GM23338 (cell line): ENCODE measurements at places on chromosomes 13 and 19. TPM values are rescaled to one million over a fixed set of nuclear protein-coding genes. Genes with fewer than 3 reads are reported as not detected.
A peak's percentile ranks its signal among the peaks of the same experiment; 100 is the strongest.

- DNase-seq: no peak
- no peaks in the 10 kb centered on the region for H3K27me3 ChIP-seq
- no peaks in the 10 kb centered on the region for H3K4me1 ChIP-seq
Observed at GRCh38 chr13:113658836-113659235, 838 bp upstream of the ATP4B start.

Gene ATXN8OS
- not detected in 2 replicates for total RNA-seq

Gene SPRYD7
- 2.0 and 2.9 TPM in 2 replicates for total RNA-seq

Gene IRS2
- 12.4 and 14.5 TPM in 2 replicates for total RNA-seq

Gene SHC2
- total RNA-seq: 2.9 and 4.6 TPM in 2 replicates

Gene SMIM44
- not detected in 2 replicates for total RNA-seq

DNA sequence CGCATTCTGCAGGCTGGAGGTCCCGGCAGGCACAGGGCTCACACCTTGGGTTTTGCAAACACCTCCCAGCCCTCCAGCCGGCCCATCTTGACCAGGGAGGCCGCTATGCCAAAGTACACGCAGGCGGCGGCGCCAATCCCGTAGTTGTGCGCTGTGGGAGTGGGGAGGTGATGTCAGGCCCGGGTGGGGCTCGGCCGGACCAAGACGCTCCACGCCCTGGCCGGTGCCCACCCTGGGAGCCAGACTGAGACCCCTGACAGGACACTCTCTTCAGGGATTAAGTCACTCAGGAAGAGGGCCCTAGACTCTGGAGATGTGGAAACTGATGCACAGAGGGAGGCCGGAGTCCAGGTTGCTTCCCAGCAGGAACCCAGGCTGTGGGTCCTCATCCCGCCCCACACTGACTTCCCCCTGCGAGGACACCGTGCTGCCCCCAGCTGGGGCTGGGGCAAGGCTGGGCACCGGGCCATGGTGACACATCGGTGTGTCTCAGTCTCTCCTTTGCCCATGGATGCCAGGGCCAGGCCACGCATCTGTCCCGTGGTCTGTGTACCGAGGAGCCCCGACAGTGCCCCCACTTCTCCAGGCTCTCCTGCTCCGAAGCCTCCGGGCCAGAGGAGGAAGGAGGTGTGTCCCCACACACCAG lies 8.8 kb downstream of the NDUFA11 start:
- no peaks in the 10 kb centered on the region for H3K27me3 ChIP-seq
- no peak for DNase-seq
- H3K27ac ChIP-seq: no peak overlapping the region
- H3K4me1 ChIP-seq: no peaks in the 10 kb centered on the region
- H3K36me3 ChIP-seq: no peaks in the 10 kb centered on the region
- H3K4me3 ChIP-seq: no peak overlapping the region

Gene CD70
- total RNA-seq: 2.0 and 7.3 TPM in 2 replicates

DNA sequence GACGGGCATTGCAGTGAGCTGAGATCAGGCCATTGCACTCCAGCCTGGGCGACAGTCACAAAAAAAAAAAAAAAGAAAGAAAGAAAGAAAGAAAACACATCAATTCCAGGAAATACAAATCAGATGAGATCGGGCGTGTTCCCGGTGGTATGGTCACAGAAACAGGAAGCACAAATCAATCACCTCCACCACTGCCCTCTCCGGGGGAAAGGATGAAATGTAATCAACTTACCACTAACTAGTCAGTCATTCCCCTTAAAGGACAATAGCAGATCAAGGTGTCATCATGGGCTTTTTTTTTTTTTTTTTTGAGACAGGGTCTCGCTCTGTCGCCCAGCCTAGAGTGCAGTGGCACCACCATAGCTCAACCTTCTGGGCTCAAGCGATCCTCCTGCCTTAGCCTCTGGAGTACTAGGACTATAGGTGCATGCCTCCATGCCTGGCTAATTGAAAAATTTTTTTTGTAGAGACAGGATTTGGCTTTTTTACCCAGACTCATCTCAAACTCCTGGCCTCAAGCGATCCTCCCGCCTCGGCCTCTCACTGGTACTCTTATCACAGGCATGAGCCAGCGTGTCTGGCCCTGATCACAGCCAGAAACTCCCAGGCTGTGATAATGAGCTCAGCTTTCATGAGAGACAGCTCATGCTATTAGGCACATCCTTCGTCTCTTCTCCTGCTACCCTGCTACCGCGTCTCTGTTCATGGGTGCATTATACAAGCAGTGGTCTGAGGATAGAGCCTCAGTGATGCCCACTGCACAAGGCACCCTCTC lies 6.8 kb upstream of the DPRX start:
- no peak overlapping the region for H3K4me3 ChIP-seq
- no peak overlapping the region for H3K27ac ChIP-seq
- DNase-seq: no peak
- H3K36me3 ChIP-seq: no peaks in the 10 kb centered on the region
- no peaks in the 10 kb centered on the region for H3K27me3 ChIP-seq

DNA sequence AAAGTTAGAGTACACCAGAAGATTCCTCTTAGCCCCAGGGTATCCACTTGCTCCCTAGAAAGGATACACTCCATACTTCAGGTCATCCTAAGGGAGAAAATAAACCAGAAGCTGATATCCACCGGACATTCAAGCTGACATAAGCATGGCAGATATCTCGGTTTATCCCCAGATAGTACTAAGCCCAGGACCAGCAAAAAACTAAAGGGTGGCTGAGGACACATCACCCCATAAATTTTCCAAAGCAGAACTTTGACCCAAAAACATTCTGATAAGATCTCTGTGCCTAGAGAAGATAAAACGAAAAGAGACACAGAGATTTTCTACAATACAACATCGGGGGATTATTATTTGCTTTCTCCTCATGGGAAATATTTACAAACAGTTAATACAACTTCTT lies 13.9 kb upstream of the ZNF431 start:
- H3K4me1 ChIP-seq: peaks cover 7% of the 10 kb centered on the region; the same call in 1 of the 2 replicates
- no peak overlapping the region for H3K4me3 ChIP-seq
- no peaks in the 10 kb centered on the region for H3K27me3 ChIP-seq
- no peaks in the 10 kb centered on the region for H3K36me3 ChIP-seq
- no peak for DNase-seq

Gene NKPD1
- total RNA-seq: 1.3 and 2.2 TPM in 2 replicates

GRCh38 chr13:26247011-26247410 lies 6.9 kb upstream of the CDK8 start:
- H3K27me3 ChIP-seq: no peaks in the 10 kb centered on the region
- no peaks in the 10 kb centered on the region for H3K36me3 ChIP-seq
- DNase-seq: no peak
- H3K4me3 ChIP-seq: no peak overlapping the region
- no peaks in the 10 kb centered on the region for H3K4me1 ChIP-seq
- no peak overlapping the region for H3K27ac ChIP-seq

GRCh38 chr13:28022848-28023518 lies 34.5 kb upstream of the URAD start:
- peak; percentile 66 for DNase-seq
- 0 out of 2 replicates have a peak overlapping the region, but pooled peaks have one; percentile 2 for H3K4me3 ChIP-seq

Gene UHRF1
- 40.9 and 45.7 TPM in 2 replicates for total RNA-seq

Gene CAB39L
- total RNA-seq: 4.4 and 5.9 TPM in 2 replicates

- peaks cover 11% of the 10 kb centered on the region; the same call in 1 of the 2 replicates for H3K36me3 ChIP-seq
- peak overlapping the region; percentile 96 for H3K27ac ChIP-seq
- peaks cover 9% of the 10 kb centered on the region; the same call in 1 of the 2 replicates for H3K4me1 ChIP-seq
- H3K27me3 ChIP-seq: no peaks in the 10 kb centered on the region
Observed at GRCh38 chr19:12721656-12722565, 1.8 kb downstream of the TNPO2 start.

DNA sequence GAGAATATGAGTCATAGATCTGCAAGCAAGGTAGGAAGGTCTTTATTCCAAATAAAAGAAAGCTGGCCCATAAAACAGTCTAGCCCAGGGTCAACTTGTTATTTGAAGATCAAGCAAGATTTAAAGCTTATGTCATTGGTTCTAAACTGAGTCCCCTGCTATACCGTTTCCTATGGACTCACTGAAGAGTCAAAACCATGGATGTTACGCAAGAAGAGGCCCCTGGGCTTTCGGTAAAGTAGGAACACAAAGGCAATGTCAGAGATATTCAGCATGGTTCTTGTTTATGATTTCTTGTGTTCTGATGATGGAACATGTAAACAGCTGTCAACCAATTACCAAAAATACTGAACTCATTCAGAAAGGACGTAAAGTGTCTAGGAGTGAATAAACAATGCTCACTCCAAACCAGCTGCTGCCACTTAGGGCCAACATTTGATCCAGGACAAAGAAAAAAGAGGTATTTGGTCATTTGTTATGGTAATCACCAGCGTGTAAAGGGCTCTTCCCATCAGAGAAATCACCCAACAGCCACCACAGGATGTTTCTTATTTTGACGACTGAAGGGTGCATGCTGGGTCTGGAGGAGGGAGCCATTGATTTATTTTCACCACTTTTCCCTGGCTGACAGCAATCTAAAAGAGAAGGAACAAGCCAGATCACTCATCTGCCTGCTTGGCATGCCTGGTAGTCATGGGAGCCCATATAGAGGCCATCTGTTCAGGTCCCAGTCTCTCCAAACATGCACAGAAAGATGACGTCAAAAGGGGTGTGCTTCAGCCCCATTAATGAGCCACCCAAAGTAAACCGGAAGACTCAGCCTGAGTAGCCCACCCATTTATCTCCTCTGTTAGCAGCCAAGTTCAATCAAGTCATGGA lies 68.3 kb downstream of the FGF14 start:
- H3K27ac ChIP-seq: no peak overlapping the region
- no peaks in the 10 kb centered on the region for H3K4me1 ChIP-seq
- no peaks in the 10 kb centered on the region for H3K36me3 ChIP-seq
- no peak overlapping the region for H3K4me3 ChIP-seq

DNA sequence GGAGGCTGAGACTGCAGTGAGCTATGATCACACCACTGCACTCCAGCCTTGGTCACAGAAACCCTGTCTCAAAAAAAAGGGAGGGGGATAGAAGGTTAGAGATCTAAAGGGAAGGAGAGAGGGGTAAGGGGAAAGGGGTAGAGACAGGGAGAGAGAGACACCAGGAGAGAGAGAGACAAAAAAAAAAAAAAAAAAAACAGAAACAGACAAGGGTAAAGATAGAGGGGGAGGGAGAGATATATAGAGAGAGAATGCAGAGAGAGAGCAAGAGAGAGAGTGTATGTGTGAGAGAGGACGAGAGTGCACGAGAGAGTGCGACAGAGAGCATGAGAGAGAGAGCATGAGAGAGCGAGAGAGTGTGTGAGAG lies 4.2 kb downstream of the CD70 start:
- H3K36me3 ChIP-seq: no peaks in the 10 kb centered on the region
- H3K4me3 ChIP-seq: peak overlapping the region; percentile 74
- peaks cover 29% of the 10 kb centered on the region for H3K4me1 ChIP-seq
- no peak for DNase-seq
- peaks cover 64% of the 10 kb centered on the region for H3K27me3 ChIP-seq

Gene NPHS1
- 0.58 and 1.0 TPM in 2 replicates for total RNA-seq

Gene EDNRB
- total RNA-seq: 28.9 and 29.2 TPM in 2 replicates

GRCh38 chr19:57075801-57076492 lies 43.8 kb upstream of the USP29 start:
- no peaks in the 10 kb centered on the region for H3K4me1 ChIP-seq
- H3K4me3 ChIP-seq: no peak overlapping the region

Gene RNF17
- total RNA-seq: not detected in 2 replicates

DNA sequence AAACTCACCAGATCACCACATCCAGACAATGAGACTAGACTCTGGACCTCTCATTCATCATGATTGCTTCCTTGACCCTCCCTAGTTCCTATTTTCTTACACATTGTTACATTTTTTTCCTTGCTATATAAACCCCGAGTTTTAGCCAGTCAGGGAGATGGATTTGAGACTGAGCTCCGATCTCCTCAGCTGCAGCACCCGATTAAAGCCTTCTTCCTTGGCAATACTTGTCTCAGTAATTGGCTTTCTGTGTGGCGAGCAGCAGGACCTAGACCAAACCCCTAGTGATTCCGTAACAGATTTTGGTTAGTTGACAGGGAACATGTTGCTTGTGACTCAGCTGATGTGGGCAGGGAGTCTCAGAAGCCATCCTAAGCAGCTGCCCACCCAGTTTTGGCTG lies 44.0 kb downstream of the SUCLA2 start:
- no peaks in the 10 kb centered on the region for H3K4me1 ChIP-seq
- H3K27me3 ChIP-seq: no peaks in the 10 kb centered on the region
- peaks cover 56% of the 10 kb centered on the region for H3K36me3 ChIP-seq
- H3K27ac ChIP-seq: no peak overlapping the region
- H3K4me3 ChIP-seq: no peak overlapping the region

Gene NLRP4
- total RNA-seq: 0.19 TPM in 1 of 2 replicates, not detected in the other

DNA sequence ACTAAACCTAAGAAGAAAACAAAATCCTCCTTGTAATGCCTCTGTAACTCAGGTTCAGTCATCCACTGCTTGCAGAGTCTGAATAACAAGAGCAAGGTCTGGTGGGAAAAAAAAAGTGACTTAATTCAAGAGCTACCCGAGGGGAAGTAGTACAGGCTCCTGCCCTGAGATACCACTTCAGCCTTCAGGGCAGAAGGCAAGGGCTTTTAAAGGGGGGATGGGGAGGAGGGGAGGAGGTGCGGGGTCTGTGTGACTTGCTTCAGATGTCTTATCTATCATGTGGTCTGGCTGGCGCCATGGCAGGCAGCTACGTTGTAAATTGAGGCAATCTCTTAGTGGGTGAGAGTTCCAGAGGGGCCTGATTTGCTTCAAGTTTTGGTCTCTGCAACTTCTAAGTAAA lies 66.7 kb downstream of the LRRC63 start:
- H3K27ac ChIP-seq: no peak overlapping the region
- no peak overlapping the region for H3K4me3 ChIP-seq
- H3K4me1 ChIP-seq: peaks cover 8% of the 10 kb centered on the region
- H3K27me3 ChIP-seq: no peaks in the 10 kb centered on the region
- DNase-seq: peak; percentile 56

- H3K4me3 ChIP-seq: peak overlapping the region; percentile 28; the same call in 1 of the 2 replicates
- peak overlapping the region; percentile 97 for H3K27ac ChIP-seq
- DNase-seq: peak; percentile 99
- H3K4me1 ChIP-seq: peaks cover 32% of the 10 kb centered on the region
Observed at GRCh38 chr19:17135001-17135853, 59.6 kb downstream of the MYO9B start.

DNA sequence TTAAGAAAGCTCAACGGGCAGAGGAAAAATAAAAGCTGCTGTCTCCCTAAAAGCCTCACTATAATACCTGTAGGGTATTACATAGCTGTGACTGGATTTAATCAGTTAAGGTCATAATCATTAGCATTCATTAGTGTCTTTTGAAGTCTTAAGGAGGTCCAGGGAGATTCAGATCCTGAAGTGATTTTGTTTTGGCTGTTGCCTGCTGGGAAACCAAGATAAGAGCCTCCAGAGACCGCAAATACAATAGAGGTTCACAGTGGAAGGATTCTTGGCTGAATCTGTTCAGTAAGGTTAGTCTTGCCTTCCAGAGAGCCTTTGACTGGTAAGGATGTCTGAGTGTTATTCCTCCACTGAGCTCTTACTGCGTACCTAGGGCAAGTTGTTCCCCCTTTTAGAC lies 54.0 kb upstream of the TNFRSF19 start:
- H3K27me3 ChIP-seq: no peaks in the 10 kb centered on the region
- H3K4me1 ChIP-seq: no peaks in the 10 kb centered on the region
- no peaks in the 10 kb centered on the region for H3K36me3 ChIP-seq
- no peak overlapping the region for H3K27ac ChIP-seq
- no peak overlapping the region for H3K4me3 ChIP-seq
- DNase-seq: no peak
